Activated naive CD4-positive, alpha-beta T cell (primary cell): ENCODE measurements at places on chromosomes 12 and 14.

- no peak for DNase-seq
Observed at GRCh38 chr14:61231810-61232209, 49.3 kb downstream of the TMEM30B start.

DNA sequence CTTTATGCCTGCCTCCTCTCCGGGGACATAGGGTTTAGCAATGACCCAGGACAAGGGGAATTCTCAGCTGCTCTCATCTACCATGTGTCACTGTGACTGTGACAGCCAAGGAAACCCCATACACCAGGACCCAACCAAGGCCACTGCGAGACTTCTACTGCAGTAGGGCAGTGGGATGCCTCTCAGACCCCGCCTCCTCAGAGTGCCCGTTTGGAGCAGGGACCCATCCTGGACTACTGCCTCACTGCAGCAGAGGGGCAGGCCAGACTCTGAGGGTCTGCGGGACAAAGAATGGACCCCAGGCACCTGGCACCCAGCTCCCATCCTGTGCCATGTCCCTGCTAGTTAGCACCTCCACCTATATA is 71.3 kb upstream of the DDX11 start:
- no peak for DNase-seq

- no peak for DNase-seq
Observed at GRCh38 chr14:97873291-97873690, 1076.1 kb downstream of the VRK1 start.

DNA sequence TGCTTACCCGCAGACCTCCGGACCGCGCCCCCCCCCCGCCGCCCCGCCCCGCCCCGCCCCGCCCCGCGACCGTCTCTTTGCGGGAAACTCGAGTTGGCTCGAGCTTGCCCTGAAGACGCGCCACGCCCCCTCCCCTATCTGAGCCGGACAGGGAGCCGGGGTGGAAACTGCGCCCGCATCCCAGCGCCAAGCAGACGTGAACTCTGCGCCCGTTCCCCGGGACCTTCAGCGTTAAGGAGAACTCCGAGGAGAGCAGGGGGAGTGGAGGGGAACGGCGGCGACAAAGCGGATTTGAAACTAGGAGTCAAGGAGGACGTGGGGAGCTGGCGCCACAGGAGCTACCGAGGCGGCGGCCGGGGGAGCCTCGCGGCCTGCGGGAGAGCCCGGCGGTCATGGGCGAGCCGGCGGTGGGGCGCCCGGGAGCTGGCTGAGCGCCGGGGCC is at the start of gene KCNK13:
KCNK13 (plus strand) TSS at position 310 of the 442 bp plus-strand sequence. CDS start 212 bp downstream, outside the sequence.
- no peak for DNase-seq

DNA sequence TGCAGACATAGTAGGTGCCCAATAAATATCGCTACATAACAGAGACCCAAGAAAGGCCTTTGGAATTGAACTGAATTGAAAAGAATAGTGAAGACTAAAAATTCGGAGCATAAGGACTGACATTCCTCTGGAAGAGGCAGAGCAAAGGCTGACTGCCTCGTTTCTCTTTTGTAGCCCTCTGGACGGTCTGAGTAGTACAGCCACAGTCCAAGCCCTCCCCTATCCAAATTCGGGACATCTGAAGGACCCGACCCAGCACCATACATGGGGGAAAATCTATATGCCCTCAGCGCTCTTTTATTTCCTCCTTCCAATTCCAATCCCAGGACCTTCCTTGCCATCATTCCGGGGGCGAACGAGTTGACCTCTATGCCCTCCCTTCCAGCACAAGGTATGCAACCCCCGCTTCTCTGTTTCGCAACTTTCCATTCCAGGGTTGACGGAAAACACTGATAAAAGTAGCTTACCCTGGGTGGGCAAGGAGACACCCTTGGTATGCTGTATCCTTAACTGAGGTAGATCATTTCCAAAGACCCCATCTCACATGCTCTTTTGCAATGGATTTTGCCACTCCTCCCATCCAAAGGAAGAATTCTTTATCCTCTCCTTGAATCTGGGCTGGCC is 127.4 kb upstream of the MAP1LC3B2 start:
- DNase-seq: no peak

DNA sequence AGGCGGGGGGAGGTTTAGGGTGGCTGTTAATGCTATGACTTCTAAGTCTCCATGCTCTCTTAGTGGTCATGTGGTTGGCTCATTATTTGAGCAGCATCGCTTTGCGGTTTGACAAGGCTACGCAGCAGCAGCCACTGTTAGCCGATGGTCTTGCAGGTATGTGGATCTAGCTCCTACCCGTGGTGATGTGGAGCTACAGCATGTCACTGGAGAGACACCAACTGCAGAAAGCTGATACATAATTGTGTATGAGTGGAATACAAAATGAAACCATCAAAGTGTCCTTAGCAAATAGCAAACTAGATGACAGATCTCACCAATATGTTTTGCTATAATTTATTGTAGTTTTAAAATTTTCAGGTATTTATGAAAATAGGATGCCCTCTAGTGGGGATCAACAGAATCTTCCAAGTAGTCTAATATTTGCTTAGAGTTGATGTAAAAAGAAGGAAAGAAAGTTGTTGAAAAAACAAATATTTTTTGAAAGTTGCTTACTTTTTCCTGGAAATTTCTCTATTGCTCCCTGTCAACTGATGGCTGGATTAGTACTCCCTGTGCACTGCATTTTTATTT is 94.9 kb downstream of the NAV3 start:
- no peak for DNase-seq

- no peak for DNase-seq
Observed at GRCh38 chr14:45261209-45261608, 8.2 kb upstream of the MIS18BP1 start.

GRCh38 chr14:55248411-55248810 is 22.8 kb upstream of the FBXO34 start:
- DNase-seq: no peak

- no peak for DNase-seq
Observed at GRCh38 chr12:49636574-49636973, 13.2 kb downstream of the PRPF40B start.

DNA sequence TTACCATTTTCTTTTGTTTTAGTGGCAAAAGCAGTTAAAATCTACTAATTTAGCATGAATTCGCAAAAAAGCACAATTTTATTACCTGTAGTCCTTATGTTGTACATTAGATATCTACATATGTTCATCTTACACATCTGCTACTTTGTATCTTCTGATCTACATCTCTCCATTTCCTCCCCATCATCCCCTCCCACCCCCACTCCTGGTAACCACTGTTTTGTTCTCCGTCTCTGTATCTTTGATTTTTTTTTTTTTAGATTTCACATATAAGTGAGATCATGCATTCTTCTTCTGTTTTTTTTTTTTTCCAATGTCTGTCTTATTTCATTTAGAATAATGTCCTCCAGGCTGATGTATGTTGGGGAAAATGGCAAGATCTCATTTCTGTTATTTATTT is 922.7 kb downstream of the VRK1 start:
- no peak for DNase-seq

- no peak for DNase-seq
Observed at GRCh38 chr14:48703728-48704467, 882.3 kb downstream of the RPS29 start.

DNA sequence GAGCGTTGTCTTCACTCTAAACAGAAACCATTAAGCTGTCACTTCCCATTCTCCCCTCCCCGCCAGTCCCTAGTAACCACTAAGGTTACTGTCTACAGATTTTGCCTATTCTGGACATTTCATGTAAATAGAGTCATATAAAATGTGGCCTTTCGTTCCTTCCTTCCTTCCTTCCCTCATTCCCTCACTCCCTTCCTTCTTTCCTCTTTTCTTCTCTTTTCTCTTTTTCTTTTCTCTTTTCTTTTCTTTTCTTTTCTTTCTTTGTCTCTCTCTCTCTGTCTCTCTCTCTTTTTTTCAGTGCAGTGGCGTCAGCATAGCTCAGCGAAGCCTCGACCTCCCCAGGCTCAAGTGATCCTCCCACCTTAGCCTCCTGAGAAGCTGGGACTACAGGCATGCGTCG is 37.8 kb downstream of the HCAR2 start:
- DNase-seq: no peak

GRCh38 chr12:75581515-75581914 is 70.1 kb upstream of the KRR1 start:
- DNase-seq: no peak

DNA sequence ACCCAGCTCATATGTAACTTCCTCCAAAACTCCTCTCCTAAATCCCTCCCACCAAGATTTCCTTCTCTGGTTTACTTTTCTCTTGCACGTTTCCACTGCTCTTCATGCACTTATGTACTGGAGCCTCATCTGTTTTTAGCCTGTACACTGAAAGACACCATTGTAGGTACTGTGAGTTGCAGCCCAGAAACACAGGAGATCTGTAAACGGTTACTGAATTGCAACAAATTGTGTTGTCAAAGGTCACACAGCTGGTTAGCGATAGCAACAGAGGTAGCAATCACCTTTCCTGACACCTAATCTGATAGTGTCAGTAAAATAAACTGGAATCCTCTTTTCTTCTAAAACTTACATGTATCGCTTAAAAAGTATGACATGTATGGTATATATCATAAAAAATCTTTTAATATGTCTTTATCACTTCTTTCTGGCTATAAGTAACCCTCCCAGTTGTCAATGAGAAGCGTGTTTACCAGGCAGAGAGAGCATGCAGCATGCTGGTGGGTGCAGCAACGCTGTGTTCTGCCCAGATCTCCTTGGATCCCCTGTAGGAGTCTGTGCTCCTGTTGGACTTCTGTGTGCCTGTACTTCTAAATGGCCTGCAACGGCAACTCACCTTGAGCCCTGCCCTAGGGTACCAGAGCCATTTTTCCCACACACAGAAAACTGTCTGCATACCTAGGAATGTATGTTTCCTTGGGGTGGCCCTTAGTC is 121.5 kb upstream of the CPM start:
- DNase-seq: no peak

- DNase-seq: no peak
Observed at GRCh38 chr12:67594888-67595287, 53.7 kb upstream of the DYRK2 start.

GRCh38 chr12:51262758-51263177 is 7.4 kb downstream of the SMAGP start:
- no peak for DNase-seq

DNA sequence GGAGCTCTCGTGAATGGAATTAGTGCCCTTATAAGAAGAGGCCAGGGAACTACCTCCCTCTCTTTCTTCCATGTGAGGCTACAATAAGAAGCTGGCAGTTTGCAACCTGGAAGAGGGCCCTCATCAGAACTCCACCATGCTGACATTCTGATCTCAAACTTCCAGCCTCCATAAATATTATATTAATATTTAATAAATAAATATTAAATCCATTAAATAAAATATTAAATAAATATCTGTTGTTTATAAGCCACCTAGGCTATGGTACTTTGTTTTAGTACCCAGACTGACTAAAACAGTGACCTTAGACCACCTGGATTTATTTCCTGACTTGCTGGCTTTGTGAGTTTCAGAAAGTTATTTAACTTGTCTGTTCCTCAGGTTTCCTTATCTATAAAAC is 49.9 kb downstream of the ZNF641 start:
- DNase-seq: no peak

- DNase-seq: no peak
Observed at GRCh38 chr14:49366416-49366815, 219.8 kb downstream of the RPS29 start.

DNA sequence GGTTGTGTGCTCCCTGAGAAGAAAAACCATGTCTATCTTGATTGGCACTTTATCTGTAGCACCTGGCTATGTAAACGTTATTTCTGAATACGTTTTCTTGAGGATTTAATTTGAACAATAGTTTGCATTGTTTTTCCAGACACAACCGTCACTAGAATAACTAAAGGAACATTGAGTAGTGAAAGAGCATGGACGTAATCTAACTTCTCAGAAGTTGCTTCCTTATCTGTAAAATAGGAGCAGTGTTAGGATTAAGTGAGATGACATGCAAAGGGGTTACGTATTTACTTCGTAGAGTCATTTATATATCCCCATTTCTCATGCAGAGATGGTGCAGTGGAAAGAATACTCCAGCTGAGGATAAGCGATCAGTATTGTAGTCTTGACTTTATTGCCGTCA is 8.1 kb downstream of the AEBP2 start:
- no peak for DNase-seq

DNA sequence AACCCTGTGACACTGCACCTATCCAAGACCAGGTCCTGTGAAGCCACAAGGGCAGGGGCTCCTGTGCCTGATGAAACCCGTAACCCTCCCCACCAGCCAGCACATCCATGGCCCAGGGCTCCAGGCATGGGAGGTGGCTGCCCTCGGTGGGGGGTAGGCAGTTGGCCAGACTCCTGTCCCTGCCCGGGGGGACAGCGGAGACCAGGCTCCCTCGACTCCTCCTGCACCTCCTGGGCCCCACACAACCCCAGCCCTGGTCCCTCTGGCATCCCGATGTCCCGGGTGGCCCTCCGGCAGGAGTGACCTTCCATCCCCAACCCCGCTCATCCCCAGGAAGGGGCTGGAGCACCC is 11.4 kb downstream of the AKT1 start:
- no peak for DNase-seq

DNA sequence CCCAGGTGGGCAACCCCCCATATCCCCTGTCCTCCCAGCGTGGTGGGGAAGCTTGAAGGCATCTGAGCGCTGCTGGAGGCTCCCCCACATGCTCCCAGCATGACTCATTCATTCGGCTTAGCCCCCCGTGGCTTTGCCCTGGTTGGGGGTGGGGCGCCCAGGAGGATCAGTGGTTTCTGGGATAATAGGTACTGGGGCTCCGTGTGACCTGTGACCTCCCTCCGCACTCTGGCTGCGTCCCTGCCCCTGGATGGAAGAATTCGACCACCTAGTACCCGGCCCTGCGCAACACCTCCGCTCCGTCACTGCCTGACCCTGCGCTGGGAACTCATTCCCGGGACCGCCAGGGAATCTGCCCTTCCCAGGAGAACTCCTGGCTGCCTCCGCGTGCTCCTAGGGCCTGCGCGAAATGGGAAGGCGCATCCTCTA is 120.1 kb downstream of the AACS start:
- no peak for DNase-seq

DNA sequence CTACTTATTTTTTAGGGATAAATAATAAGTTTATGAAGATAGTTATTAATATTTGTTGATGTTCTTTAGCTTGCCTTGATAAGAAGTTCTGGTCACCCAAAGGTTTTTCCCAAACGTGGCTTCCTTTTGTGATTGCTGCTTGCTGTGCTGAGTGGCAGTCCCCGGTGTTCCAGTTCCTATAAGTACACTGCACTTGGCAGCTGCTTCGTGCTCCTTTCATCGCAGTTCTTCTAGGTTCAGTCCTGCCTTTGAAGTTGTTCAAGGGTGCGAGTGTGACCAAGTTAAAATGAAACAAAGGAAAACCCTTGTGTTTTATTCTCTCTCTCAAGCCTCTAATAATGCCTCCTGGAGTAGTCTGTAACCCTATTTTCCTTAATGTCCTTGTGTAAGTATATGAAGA is 128.5 kb upstream of the ATF1 start:
- no peak for DNase-seq

DNA sequence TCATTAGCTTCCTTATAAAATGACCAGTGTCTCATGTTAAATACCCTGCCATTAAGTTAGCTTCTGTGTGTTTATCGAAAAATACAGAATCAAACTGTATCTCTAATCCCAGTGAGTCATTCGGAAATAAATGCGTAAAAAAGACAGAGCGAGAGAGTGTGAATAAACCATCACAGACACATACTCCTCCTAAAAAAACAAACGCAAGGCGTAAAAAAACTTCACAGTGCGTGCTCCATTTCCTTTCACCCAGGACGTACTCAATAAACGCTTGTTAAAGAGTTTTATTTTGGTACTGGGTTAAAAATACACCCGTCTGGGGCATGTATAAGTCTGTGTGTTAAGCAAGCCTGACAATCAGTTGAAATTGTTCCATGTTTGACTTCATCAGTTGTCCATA is 58.8 kb upstream of the ISM2 start:
- DNase-seq: no peak
